ENCODE measurements at places on chromosomes 5 and 9.

DNA sequence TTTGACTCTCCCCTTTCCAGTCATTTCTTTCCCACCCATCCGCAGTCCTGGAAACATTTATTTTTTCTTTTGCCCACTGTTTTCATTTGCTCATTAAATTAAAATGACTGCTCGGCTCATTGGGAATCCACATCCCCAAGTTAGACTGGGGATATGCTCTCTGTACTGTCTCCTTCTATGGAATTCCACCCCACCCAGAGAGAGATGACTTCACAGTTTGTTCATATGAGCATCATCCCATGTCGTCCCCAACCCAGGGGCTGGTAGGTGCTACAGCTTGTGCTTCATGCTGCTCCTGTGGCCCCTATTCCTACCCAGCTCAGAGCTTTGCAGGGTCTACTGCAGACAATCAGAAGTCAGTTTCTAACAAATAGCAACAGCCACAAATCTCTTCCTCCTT is 16.5 kb upstream of the RARS1 start:
- DNase-seq = no peak

- no peak for DNase-seq
Observed at GRCh38 chr9:71025201-71025600, 96.2 kb downstream of the TRPM3 start.

- DNase-seq = peak; percentile 82
Observed at GRCh38 chr5:74640954-74641734, 616 bp upstream of the ENC1 start.

DNA sequence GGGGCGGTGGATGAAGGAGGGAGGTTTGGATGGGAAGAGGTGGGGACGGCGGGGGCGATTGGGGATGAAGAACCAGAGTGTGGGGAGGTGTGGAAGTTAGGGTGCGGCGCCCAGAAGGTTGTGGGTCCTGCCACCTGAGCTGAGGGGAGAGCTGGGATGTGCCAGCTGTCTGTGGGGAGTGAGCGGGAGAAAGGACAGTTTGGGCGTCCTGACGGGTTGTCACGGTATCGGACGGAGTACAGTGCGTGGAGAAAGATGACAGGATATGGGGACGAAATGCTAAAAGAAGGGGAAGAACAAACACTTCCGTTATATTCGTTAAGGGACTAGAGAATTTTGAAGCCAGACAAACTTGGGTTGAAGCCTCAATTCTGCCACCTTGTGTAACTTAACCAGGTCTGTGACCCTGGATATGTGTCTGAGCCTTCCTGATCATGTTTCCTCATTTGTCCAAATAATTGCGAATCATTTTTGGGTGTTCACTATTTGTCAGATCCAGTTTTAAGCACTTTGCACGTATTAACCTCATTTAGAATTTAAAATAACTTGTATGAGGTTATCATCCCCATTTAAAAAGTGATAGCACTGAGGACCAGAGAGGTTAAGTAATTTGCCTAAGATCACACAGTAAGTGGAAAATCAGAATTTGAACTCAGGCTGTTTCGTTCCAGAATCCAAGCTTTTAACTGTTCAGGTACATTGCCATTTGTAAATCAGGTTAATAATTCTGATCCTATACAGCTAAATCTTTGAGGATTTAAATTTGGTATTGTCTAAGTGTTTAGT is 689 bp downstream of the CNTRL start:
- no peak for DNase-seq

DNA sequence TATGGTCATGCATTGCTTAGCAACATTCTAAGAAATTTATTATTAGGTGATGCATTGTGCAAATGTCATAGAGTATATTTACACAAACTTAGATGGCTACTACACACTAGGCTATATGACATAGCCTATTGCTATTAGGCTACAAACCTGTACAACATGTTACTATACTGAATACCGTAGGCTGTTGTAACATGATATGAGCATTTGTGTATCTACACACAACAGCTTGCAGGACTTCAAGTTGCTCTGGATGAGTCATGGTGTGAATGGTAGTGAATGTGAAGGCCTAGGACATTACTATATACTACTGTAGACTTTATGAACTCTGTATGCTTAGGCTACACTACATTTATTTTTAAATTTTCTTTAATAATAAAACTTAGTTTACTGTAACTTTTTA is 107.2 kb upstream of the MAMDC2 start:
- no peak for DNase-seq

Measured in GM03348 (cell line).